ENCODE measurements at places on chromosomes 6 and 20. TPM values are rescaled to one million over a fixed set of nuclear protein-coding genes. Genes with fewer than 3 reads are reported as not detected.

AFG1L gene
- 8.4 TPM for total RNA-seq

ENPP5 gene
- total RNA-seq = 14.6 TPM

MYBL2 gene
- 5.8 TPM for total RNA-seq

HUS1B gene
- total RNA-seq = 3.0 TPM

SLPI gene
- 2.8 TPM for total RNA-seq

MOG gene
- total RNA-seq = not detected

ANKRD66 gene
- total RNA-seq = not detected

ARHGAP40 gene
- 0.53 TPM for total RNA-seq

MUC22 gene
- total RNA-seq = not detected

JAG1 gene
- 184 TPM for total RNA-seq

RGS17 gene
- 0.82 TPM for total RNA-seq

EFCAB8 gene
- total RNA-seq = not detected

AARS2 gene
- 21.3 TPM for total RNA-seq

TBX18 gene
- total RNA-seq = 16.4 TPM

TBXT gene
- not detected for total RNA-seq

MLIP gene
- total RNA-seq = 5.0 TPM

SLC22A2 gene
- 8.6 TPM for total RNA-seq

TEAD3 gene
- 21.3 TPM for total RNA-seq

FOXQ1 gene
- 7.4 TPM for total RNA-seq

GSTA4 gene
- 48.4 TPM for total RNA-seq

KCNK17 gene
- total RNA-seq = 1.1 TPM

ZSCAN12 gene
- 9.8 TPM for total RNA-seq

ENPP1 gene
- 30.9 TPM for total RNA-seq

BCAS4 gene
- 4.8 TPM for total RNA-seq

CALHM5 gene
- 2.2 TPM for total RNA-seq

SPTLC3 gene
- total RNA-seq = 14.4 TPM

COL12A1 gene
- 261 TPM for total RNA-seq

DEFB124 gene
- total RNA-seq = not detected

VIP gene
- 0.23 TPM for total RNA-seq

DOK5 gene
- total RNA-seq = 13.8 TPM

BACH2 gene
- 15.6 TPM for total RNA-seq

FERMT1 gene
- total RNA-seq = 5.4 TPM

HCK gene
- total RNA-seq = 11.8 TPM

CASS4 gene
- 4.1 TPM for total RNA-seq

DLL1 gene
- total RNA-seq = 16.8 TPM

QKI gene
- 206 TPM for total RNA-seq

PRICKLE4 gene
- total RNA-seq = 3.2 TPM

SALL4 gene
- total RNA-seq = 7.7 TPM

HLA-DPB1 gene
- 26.6 TPM for total RNA-seq

PHF3 gene
- total RNA-seq = 71.9 TPM

PPP1R3G gene
- total RNA-seq = 5.0 TPM

COL9A3 gene
- 28.3 TPM for total RNA-seq

GJE1 gene
- not detected for total RNA-seq

WFDC5 gene
- not detected for total RNA-seq

BPI gene
- 6.4 TPM for total RNA-seq

LY6G5B gene
- total RNA-seq = 3.3 TPM

CCM2L gene
- total RNA-seq = 12.7 TPM

LRRC73 gene
- 1.6 TPM for total RNA-seq

LPA gene
- 0.06 TPM for total RNA-seq

XKR7 gene
- 0.23 TPM for total RNA-seq

UBE2C gene
- 22.7 TPM for total RNA-seq

ZBTB12 gene
- 14.4 TPM for total RNA-seq

HTR1E gene
- 0.93 TPM for total RNA-seq

RPN2 gene
- total RNA-seq = 131 TPM

TREM2 gene
- total RNA-seq = 0.99 TPM

CFB gene
- total RNA-seq = 9.9 TPM

OTOR gene
- total RNA-seq = not detected

AKAP7 gene
- 13.5 TPM for total RNA-seq

TNXB gene
- 52.8 TPM for total RNA-seq
